ENCODE measurements at places on chromosomes 2 and 18.

DNA sequence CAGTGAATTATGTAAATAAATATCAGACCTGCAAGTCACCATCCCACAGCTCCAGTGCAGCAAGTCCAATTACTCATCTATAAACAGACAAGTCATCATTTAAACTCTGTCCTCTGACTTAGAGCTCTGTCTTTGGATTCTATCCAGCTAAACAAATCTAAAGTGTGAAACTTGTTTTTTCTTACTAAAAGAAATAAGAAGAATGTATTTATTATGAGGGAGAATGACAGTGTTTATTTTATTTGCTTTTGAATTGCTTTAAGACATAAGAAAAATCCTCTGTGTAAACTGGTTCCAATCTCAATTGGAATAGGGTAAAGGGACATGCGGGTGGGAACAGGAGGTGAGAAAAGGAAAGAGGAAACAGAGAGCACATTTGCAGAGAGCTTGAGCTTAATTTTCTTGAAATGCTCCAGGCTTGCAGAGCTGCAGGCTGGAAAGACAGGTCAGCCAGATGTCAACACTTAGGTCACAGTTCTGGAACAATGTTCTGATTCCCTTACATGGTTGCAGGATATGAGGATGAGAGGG is 355.8 kb downstream of the MEIS1 start:
- DNase-seq = no peak

DNA sequence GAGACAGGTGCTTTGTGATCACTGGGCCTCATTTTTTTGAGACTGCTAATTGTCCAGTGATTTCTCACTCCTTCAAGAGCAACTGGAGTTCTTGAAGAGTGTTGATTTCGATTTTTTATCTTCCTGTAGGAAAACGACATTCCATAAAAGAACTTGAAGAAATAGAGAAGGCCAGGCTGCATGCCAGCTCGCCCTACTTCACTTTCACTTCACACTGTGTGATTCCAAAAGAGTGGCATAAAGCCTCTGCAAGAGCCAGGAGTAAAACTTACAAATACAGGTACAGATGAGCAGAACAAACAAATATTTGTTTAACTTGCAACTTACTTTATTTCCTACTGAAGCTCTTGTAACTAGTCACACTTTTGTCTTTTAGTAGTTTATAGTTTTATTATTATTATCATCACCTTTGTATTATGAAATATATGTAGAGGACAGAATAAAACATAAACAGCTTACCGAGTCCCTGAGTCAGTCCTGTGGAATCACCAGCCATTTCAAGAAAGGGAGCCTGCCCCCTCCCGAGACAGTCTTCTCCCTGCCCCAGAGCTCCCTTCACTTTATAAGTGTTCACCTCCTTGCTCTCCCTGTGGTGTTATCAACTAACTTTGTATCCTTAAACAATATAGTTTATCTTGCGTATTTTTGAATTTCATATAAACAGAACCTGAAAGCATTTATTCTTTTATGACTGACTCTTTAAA is 8.7 kb downstream of the FAM228A start:
- no peak for DNase-seq

GRCh38 chr2:215723631-215724011 is 287.8 kb upstream of the FN1 start:
- no peak for DNase-seq

- no peak for DNase-seq
These were observed 66.7 kb downstream of the FECH start for GRCh38 chr18:57519668-57520424.

DNA sequence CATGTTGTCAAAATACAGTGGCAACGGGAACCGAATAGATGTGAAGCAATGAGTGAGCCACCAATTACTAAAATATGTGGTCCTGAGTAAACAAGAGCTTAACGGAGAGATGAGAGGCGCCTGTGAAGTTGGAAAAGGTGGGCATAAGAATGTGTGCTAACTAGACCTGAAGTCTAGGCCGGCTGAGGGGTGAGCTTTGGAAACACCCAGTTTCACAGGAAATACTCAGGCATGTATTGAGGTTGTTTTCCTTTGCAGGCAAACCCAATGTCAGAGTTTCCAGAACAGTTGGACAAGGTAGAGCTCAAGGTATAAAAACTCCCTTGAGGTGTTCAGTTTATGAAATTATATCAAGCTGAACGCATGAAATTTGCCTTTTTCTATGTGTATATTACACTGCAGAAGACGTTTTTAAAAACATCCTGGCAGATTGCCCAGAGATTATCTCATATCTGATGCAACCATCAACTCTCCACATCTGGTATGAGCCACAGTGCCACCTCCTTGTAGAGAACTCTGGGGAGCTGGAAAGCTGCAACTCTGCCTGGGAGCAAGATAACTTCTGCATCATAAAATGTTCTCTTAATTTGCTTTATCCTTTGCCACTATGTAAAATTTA is 3.9 kb upstream of the WDSUB1 start:
- no peak for DNase-seq

GRCh38 chr2:164993287-164994016 is 38.1 kb upstream of the SLC38A11 start:
- no peak for DNase-seq

DNA sequence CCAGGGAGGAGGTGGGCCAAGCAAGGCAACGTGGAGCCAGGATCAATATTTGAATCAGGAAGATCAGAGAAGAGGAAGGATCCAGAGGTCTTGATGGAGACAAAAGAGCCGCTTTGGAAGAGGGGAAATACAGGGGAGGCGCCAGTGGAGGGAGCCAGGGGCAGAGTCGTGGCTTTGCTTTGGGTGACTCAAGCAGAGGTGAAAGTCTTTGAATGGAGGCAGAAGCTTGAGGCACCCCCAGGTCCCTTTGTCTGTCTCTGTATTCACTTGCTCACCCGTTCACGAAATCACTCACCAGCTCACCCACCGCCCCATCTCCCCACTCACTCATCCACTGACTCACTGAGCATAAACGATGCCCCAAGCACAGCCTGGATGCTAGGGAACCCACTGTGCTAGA is 134.1 kb downstream of the ACOXL start:
- peak; percentile 36 for DNase-seq

DNA sequence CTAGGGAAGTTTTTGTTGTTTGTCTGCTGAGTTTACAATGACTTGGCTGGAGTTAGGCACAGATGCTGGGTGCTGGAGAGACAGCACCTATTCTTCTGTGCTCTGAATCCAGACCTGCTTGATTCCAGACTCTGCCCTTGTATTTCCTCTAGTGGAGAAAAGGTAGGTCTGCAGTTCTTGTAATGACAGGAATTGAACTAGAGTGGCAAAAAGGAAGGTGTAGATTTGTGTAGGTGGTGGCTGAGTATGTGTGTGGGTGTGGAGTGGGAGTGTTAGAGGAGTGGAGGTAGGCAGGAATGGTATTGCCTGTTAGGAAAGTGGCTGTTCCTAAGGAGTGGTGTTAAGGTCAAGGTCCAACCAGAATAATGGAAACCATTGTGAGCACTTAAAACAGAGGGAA is 71.9 kb upstream of the LYPD6 start:
- no peak for DNase-seq

- DNase-seq = no peak
These were observed 98.3 kb downstream of the MYCN start for GRCh38 chr2:16038621-16039020.

Data from activated CD8-positive, alpha-beta memory T cell treated with anti-CD3 and anti-CD28 coated beads for 48 hours (primary cell).